ENCODE measurements at places on chromosomes 12 and 14.

DNA sequence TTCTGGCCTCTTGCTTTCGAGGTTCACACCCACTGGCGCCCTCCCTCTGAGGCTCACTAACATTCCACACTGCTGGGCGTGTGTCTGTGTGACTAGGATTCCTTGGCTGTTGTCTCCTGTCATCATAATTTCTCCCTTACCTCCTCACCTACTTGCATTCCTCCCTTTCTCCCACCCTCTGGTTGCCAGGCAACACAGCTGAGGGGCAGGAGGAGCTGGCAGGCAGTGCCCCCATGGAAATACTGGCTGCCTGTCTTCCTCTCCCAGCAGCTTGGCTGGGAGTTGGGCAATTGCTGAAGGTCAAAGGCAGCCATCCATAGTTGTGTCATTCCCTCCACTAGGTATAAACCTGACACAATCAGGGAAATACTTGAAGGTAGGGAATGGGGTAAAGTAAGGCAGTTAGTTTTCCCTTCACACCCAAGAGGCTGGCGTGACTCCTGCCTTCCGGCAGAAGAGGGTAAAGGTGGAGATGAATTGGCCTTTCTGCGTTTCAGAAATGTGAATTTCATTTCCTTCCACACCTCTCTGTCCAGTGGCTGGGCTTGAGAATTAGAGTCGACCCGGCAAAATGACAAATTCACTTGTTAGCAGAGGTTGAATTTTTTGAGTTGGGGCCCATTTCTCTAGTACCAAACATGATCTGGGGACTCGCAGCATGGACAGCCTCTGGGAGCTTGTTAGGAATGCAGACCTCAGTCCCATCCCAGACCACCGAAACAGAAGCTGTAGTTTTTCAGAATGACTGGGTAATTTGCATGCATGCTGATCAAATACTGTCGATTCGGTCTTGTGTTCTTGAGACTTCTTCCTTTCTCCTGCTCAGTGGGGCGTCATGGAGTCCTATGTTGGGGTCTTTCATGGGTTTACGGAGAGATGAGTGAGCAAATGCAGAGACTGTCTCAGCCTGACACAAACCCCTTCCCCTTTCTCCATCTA, 24.3 kb upstream of the EMP1 start:
- DNase-seq, result no peak

DNA sequence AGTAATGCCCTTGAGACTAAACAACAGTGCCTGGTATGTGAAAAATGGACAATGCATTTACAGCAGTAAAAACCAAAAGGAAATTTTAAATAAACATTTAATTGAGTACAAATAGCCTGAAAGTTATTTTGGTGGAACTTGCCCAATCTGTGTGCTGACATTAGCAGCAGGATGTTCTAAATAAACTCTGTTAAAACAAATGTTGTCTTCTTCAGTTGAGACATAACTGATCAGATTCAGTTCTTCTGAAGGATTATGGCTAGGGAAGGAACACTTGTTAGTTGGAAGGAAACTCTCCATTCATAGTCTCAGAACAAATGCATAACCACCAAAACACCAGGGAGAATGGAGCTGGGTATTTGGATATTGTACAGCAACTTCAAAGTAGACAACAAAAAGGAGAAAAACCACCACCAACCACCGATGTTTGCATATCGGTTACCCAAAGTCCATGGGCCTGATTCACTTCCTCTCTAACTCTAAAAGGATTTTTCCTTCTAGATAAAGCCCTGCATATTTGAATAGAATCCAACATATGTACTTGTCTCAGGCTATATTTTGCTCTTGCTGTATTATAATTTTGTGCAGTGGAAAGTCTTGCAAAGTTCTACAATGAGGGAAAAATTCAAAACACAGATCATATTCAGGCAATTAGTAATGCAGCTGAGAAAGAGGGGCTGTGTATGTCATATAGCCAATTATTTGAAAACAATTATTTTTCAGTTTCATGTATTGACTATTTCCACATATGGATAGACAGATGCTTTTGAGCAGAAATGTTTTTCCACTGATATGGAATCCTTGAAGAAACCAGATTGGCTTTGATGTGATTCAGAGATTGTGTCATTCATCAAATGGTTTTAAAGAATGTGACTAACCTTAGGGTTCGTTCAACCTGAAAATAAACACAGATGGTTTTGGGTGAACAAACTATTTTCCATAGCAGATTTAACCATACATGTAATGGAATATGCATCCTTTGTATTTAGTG, 152.2 kb upstream of the BMP4 start:
- no peak for DNase-seq

DNA sequence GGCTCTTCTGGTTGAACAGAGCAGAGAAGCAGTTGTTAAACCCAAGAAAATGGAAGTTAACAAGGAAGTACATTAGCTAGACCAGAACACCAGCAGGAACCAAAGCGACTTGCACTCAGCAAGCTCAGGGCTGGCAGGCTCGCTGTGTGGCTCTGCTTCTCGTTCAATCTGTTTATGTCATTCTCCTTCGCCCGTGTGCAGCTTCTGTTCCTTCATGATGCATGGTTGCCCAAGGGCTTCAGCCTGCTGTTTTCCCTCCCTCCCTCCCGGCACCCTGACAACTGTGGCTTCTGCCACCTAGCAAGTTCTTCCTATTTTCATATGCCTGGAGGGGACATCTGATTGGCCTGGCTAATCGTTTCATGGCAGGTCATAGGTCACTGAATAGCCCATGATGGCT, 25.3 kb downstream of the PIGH start:
- DNase-seq, result no peak

- no peak for DNase-seq
Observed at GRCh38 chr14:105030836-105031396, 10.0 kb upstream of the CDCA4 start.

- DNase-seq, result no peak
Observed at GRCh38 chr14:51225751-51226150, 14.3 kb upstream of the TMX1 start.

GRCh38 chr14:89245802-89246201, 171.2 kb downstream of the FOXN3 start:
- DNase-seq, result no peak

GRCh38 chr12:25054783-25055144, 105.9 kb upstream of the BCAT1 start:
- DNase-seq, result no peak

DNA sequence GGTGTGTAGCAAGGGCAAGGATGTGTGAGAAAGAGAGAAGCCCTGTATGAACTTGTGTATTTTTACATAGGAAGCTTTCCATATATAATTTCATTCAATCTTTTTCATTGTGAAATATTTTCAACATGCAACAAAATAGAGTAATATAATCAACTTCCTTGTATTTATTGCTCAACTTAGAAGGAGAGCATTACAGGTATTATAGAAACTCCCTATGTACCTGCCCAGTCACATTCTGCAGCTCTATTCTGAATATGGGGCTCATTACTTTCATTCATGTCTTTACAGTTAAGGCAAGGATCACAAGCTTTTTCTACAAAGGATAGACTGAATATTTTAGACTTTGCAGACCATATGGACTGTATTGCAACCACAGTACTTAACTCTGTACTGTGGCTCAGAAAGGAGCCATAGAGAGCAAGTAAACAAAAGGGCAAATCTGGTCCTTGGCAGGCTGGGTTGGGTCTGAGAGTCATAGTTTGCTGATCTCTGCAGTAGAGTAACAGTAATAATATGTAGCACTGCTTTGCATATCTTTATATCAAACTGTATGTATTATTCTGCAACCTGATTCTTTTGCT, 11.3 kb downstream of the NR1H4 start:
- DNase-seq, result no peak

DNA sequence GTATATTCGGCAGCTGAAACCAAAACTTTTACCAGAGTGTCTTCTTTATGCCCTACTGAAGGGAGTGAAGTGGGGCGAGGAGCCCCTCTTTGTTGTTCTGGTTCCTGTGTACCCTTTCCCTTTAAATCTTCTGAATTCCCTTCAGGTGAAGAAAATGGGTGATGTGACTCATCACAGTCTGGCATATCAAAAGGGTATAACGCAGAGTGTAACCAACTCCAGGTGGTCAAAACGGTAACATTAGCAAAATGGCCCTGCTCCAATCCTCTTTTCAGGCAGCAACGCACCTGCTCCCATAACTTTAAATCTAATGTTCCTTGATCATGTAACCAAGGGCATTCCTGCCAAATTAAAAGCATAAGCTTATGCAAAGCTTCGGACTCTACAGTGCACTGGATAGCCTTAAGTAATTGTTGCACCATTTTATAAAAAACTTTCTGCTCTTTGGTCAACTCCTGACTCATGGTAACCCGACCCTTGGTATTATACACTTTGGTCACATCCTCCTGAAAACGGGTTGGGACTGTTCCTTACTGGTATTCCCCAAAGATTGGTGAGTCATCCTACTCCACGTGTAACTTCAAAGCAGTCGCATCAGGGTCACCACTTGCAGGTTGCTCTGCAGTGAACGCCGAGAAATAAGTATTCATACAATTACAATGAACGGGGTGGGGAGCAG, 83.1 kb downstream of the KCNMB4 start:
- DNase-seq, result no peak

GRCh38 chr12:55058776-55059175, 39.0 kb downstream of the NEUROD4 start:
- no peak for DNase-seq

DNA sequence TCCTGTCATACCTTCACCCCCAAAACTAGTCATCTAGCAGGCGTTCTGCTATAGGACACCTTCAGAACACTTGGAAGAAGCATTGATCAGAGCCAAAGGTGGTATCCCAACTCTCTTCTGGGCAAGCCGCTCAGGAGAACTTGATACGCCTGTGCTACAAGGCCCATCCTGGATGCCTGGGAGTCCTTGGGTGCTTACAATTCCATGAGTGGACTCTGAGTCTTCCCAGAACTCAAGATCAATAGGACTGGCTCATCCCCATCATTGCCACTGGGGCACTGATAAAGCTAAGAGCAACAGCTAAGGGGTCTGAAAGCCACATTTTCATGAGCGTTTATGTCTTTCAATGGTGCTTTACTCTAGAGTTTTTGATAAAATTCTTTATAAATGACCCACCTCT, 1.9 kb downstream of the SPTB start:
- no peak for DNase-seq

DNA sequence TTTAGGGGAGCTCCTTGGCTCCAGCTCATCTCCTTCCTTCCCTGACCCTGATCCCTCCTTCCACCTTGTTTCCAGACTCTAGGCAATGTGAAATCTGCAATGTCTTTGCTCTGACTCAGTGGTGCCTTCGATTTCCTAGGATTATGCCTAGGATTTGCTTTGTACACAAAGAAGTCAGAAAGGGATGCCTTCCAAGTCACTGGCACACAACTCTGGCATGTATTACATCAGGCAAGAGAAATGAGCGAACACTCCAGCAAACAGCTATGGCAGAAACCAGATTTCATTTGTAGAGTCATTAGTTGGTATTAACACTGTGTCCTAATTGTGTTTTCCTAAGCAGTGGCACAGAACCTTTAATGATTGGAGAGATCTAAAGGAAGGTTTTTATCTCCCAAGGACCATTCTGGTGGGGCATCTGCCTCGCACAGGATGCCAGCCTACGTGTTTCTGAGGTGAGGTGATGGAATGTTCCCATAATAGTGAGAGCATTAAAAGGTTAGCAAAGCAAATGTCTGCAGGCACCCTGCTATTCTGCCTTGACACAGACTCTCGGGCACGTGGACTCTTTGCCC, 84.9 kb downstream of the WSCD2 start:
- DNase-seq, result no peak

GRCh38 chr12:123529686-123530085, 3.8 kb downstream of the RILPL1 start:
- no peak for DNase-seq

- DNase-seq, result no peak
Observed at GRCh38 chr12:25789541-25789944, 168.9 kb upstream of the RASSF8 start.

DNA sequence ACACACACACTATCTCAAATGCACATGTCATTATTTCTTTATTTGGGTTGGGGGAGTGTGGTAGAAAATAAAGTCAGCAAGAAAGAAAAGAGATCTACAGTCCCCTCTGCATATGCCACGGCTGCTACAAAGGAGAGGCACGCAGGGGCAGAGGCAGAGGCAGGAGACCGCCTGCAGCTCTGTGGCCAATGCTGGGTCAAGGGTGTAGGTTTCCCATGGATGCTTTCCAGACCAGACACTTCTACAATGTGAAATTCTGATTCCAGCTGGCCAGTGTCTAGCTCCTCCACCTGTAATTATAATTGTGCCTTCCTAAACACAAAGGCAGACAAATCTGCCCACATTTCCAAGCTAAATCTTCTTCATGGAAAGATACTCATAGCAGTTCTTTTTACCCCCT, 19.2 kb downstream of the VPS37B start:
- no peak for DNase-seq

GRCh38 chr14:89288114-89288513, 128.9 kb downstream of the FOXN3 start:
- no peak for DNase-seq

GRCh38 chr14:100906420-100906819, 2.9 kb upstream of the RTL1 start:
- no peak for DNase-seq

DNA sequence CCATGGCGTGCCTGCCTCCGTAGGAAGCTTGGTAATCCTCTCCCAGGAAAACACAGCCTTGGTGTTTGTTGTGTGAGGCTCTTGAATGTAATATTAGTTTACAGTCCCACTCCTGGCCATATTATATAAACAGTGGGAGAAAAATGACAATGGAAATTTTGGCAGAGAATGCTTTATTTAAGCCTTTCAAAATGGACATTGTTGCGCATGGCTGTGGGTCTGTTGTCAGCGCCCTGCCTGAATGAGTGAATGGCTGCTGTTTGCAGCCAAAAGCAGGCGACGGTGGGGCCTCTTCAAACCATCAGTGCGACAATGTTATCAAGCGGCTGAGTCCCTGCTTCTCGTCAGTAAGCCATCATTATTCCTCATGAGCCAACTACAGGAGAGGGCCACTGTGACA, 201.8 kb upstream of the RMST start:
- DNase-seq, result no peak

DNA sequence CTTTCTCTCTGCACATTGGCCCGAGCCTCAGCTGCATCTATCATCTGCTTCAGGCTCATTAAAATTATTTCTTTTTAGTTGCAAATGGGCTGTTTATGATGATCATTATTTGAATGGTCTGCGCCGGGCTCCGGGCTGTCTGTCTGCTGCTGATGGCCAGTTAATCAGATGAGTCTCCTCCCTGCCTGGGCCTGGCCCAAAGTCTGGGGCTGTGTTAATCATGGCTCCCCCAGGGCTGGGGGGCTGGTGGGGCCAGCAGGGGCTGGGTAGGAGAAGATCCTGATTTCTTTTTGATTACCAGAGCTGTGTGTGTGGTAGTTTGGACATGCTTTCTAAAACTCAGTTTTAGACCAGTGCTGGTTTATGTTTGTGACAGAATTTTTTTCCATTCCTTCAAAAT, 159.1 kb downstream of the PHETA1 start:
- no peak for DNase-seq

GRCh38 chr12:47297993-47298392, 218.2 kb upstream of the AMIGO2 start:
- no peak for DNase-seq

GRCh38 chr12:6369916-6370575, 5.3 kb downstream of the SCNN1A start:
- no peak for DNase-seq
